ENCODE measurements at places on chromosomes 6 and 20.

GRCh38 chr6:161437851-161438250 lies 164.0 kb upstream of the AGPAT4 start:
- DNase-seq, result peak; percentile 24

GRCh38 chr6:119436583-119436982 lies 87.0 kb upstream of the MAN1A1 start:
- DNase-seq, result no peak

GRCh38 chr6:32842690-32843089 lies 1.2 kb downstream of the PSMB8 start:
- DNase-seq, result no peak

GRCh38 chr6:16450285-16450684 lies 211.9 kb downstream of the GMPR start:
- DNase-seq, result peak; percentile 71

GRCh38 chr6:2978923-2979322 lies 7.6 kb upstream of the SERPINB6 start:
- no peak for DNase-seq

Measured in cardiac fibroblast (primary cell).